ENCODE measurements at places on chromosomes 6 and 20.

GRCh38 chr6:147667082-147667481 is 158.6 kb downstream of the SAMD5 start:
- DNase-seq, result no peak

- DNase-seq, result no peak
Observed at GRCh38 chr20:4550740-4551139, 171.0 kb upstream of the PRND start.

DNA sequence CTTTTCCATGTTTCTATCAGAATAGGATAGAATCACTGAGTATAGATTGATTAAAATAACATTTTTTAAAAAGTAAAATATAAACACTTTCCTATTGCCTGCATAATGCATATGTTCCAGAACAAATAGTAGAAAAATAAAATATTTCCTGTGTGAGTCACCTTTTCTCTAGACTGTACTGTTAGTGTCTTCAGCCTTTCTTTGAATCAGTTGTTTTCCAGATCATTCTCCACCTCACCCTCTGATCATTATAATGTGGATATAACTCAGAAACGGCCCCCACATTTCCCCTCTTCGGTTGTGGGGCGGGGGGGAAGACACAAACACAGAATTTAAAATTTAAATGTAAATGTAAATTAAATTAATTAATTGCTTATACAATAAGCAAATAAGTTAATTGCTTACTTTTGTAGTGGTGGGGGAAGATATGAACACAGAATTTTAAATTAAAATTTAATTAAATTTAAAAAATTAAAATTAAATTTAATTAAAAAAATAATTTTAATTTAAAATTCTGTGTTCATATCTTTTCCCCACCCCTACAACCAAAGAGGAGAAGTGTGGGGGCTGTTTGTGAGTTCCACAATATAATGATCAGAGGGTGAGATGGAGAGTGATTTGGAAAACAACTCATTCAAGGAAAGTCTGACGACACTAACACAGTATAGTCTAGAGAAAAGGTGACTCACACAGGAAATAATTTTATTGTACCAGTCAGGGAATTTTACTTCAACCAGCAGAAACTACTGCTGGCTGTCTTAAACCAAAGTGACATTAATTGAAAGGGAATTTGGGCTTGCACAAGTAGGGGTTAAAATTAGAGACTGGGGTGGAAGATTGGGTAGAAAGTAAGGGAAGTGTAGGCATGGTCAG is 37.1 kb upstream of the PROKR2 start:
- no peak for DNase-seq

GRCh38 chr20:9068841-9069663 is at the start of gene PLCB4:
PLCB4 (plus strand) TSS chr20:9069087; CDS start chr20:9307815, 238,728 bp downstream.
- no peak for DNase-seq

DNA sequence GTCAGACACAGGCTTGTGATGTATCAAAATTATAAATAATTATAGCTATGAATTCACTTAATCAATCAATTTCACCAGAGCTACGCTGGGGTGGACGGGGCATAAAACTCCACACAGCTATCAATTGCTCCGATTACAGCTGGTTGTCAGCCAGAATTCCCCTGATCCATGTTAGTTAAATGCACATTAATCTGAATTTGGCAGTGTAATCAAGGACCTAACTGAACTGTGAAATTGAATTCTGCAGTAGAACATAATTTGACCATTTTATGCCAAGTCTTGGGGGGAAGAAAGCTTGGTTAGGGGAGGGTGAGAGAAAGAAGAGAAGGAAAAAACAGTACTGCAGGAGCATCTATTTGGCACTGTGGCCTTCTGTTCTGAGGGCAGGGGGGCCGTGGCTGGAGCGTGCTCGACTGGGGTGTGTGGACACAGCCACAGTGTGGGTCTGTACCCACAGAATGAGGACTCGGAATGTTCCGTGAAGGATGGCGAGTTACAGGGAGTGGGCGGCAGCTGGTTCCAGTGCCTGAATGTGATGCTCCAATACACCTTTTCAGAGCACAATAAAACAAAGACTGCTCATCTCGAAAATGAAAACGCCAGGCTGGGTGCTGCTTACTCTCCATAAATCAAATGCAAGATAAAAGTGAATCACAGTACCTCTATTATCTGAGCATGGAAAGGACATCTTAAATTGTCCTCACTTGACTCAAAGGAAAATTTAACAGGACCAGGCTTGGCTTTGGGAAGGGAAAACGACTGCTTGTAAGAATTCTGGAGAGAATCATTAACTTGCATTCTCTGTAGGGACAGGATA is 59.2 kb downstream of the LAMP5 start:
- DNase-seq, result no peak

- DNase-seq, result no peak
Observed at GRCh38 chr6:43433148-43433547, 5.8 kb downstream of the ABCC10 start.

GRCh38 chr20:17856024-17856564 is 112.5 kb downstream of the SNX5 start:
- DNase-seq, result peak; percentile 49

- no peak for DNase-seq
Observed at GRCh38 chr20:40698281-40698680, 9.2 kb upstream of the MAFB start.

GRCh38 chr20:54950304-54950703 is 474.9 kb downstream of the DOK5 start:
- DNase-seq, result no peak

- no peak for DNase-seq
Observed at GRCh38 chr20:49724408-49725223, 10.9 kb upstream of the B4GALT5 start.

DNA sequence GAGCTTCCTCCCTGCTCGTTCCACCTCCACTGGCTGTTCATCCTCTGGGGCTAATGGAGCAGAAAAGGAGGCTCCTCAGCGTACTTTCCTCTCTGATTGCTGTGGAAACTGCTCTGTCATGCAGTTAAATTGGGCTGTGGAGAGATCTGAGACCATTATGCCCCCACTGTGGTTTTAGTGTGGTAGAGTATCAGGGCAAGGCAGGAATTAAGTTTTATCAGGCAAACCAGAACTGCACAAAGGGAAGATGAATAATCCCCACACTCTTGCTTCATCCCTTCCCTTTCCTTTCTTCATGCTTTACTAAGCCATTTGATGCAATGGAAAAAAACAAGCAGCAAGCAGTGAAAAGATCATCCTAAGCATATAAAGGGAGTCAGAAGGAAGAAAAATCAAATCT is 11.9 kb upstream of the ME1 start:
- no peak for DNase-seq

- DNase-seq, result no peak
Observed at GRCh38 chr6:13395272-13396237, 67.2 kb upstream of the TBC1D7 start.

DNA sequence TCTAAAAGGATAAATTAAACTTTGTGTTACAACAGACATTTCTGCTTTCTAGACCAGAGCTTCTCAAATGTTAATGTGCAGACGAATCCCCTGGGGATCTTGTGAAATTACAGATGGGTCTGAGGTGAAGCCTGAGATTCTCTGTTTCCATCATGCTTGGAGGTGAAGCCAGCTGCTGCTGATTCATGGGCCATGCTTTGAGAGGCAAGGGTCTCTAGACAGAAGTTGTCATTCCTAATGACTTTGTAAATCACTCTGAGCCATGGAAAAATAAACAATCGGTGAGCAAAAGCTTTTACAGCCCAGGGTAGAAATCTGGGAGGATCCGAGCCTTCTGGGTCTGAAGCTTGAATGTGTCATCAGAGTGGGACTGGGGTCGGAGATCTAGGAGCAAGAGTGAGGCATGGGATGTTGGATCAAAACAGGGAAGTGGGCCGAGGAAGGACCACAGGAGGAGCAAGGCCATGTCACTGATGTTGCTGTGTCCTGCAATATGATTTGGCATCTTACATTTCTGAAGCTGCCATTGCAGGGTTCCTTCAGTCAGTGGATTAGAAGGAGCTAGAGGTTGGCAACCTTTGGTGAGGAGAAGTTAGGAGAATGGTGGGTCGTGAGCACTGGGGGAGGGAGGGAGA is 77.3 kb downstream of the TRMT11 start:
- DNase-seq, result no peak

- DNase-seq, result peak; percentile 24
Observed at GRCh38 chr6:3414327-3415081, 42.3 kb downstream of the SLC22A23 start.

DNA sequence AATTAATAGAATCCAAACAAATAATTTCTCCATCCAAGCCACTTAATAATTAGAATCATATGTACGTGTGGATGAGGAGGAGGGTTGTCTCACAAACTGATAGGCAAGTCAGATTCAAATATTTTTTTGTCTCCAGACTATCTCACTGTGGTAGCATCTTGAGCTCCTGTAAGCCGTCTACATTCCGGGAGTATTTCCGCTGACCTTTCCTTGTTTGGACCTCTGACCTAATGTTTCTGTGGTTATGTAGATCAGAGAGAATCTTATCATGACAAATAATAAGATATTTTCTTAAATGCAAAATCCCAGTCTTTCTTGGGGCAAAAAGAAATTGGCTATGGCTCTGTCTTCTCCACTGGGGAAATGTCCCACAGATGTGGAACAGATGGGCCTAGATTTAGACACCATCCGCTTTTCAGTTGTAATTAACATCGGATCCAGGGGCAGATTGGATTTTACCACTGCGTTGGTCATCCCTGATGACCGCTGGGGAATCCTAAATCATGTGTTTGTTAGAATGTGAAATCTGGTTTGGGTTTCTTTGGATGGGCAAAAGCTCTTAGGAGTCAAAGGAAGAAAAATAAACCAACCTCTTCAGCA is 197.1 kb upstream of the RIN2 start:
- no peak for DNase-seq

DNA sequence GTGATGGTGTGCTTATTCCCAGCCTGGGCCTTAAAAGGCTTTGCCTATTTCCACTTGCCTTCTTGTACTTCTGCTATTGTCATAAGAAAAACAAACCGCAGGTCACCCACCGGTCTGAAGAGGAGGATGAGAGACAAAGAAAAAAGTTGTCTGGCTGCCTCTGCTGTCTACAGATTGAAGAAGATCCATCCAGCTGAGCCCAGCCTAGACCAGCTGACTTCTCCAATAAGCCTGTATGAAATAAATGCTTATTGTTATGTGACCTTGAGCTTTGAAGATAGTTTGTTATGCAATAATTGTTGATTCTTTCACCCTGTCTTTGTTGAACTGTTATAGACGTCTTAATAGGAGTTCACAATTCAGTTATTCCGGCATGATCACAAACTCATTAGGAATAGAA is 223.8 kb upstream of the PRSS16 start:
- no peak for DNase-seq

DNA sequence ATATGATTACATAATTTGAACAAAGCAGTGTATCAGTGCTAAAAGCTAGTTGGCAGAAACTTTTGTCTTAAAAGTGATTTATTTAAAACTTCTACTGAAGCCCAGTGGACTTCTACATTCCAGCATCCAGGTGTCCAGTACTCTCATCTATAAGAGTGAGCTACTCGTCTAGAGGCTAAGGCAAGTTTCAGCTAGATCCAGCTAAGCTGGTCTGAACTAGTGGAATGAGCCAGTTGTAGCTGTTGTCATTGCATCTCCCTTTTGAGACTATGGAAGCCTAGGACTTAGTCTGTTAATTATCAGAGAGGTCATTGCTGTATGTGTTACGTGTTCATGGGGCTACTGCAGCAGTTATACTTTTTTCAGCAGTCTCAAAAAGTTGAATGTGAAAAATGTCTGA is 165.1 kb downstream of the ZFAND3 start:
- no peak for DNase-seq

DNA sequence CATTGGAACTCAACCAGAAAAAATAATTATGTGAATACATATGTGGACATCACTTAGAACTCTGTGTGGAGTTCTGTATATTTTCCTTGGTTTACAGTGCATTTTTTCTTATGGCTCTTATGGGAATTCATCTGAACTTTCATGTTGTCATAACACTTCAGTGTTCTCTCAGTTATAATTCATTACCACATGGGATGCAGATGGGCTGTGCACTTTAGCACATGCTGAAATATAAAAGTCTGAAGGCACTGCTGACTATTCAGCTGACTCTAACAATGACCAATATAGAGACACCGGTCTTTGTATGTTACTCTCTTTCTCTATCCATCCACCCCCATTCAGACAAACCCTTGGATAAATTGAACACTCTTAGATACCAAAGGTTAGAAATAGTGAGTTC is 29.3 kb downstream of the GRIK2 start:
- DNase-seq, result no peak

DNA sequence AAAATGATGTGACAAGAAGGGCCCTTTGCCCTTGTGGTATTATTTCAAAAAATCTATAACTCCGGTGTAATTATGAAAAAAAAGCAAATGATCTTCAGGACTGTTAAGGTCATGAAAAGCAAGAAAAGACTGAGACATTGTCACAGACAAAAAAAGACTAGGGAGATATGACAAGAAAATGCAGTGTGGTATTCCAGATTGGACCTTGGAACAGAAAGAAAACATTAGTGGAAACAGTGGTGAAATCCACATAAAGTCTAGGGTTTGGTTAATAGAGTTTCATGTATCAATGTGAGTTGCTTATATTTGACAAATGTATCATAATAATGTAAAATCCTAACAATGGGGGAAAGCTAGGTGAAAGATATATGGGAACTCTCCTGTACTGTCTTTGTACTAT is 26.8 kb upstream of the SLC17A3 start:
- no peak for DNase-seq

- no peak for DNase-seq
Observed at GRCh38 chr6:157427969-157428368, 47.0 kb downstream of the ZDHHC14 start.

DNA sequence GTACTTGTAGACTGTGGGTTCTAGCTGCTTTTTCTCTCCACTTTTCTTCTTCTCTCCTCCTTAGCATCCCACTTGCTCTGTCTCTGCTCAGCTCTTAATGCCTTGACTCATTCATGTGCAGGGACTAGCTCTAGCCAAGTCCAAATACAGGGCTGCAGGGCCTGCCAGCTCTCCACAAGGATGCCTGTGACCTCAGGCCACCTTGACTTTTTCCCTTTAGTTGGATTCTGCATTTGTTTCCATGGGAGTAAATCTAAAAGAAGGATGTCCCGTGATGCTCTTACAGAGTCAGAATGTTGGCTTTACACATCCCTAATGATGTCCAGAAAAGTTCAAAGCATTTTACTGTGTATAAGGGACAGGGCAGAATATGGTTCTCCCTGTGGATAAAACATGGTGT is 101.8 kb upstream of the PREP start:
- DNase-seq, result no peak

GRCh38 chr6:51959744-51960383 is 127.5 kb downstream of the PKHD1 start:
- DNase-seq, result peak; percentile 67

GRCh38 chr6:124961777-124962638 is at the start of gene RNF217:
RNF217 (plus strand) TSS chr6:124962437; CDS start chr6:124962545, 108 bp downstream.
- peak; percentile 22 for DNase-seq

GRCh38 chr6:79467716-79468115 is 69.5 kb downstream of the LCA5 start:
- no peak for DNase-seq

DNA sequence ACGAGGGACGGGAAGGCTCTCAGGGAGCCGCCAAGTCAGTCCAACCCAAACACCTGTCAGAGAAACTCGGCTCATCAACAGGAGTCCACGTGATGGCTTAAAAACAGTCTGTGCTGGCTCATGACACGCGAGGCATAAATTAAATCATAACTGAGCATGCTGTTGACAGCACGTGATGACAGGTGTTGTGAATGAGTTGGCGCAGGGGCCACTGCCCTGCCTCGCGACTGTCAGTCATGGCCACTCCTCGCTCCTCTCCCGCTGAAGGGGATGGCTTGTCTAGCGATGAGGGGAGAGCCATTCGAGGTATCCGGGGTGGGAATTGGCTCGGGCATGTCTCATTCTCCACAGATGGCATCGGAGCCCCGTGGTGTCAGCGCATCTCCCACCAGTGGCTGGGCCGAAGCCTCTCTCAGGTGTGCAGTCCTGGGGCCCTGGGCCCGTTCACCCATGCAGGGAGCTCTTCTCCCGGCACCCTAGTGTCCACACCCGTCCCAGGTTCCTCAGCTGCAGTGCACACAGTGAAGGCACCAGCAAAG is 313.3 kb downstream of the BMP7 start:
- no peak for DNase-seq

All from activated CD8-positive, alpha-beta T cell treated with anti-CD3 and anti-CD28 coated beads, Interleukin-2, amount 10 ng/mL, durations not matched to agents 7 days and 5 days (primary cell).